ENCODE measurements at places on chromosomes 12 and 14.
A peak's percentile ranks its signal among the peaks of the same experiment; 100 is the strongest.

GRCh38 chr12:74846116-74846515 is 308.5 kb downstream of the ATXN7L3B start:
- no peak for DNase-seq

GRCh38 chr14:53767566-53767965 is 189.1 kb downstream of the BMP4 start:
- no peak for DNase-seq

- DNase-seq, result peak; percentile 56
These were observed 7.6 kb upstream of the PFDN5 start for GRCh38 chr12:53287741-53288216.

- DNase-seq, result no peak
These were observed 113.8 kb downstream of the BCL11B start for GRCh38 chr14:99158150-99158549.

GRCh38 chr12:92702754-92703679 is at the start of gene PLEKHG7:
PLEKHG7 (plus strand) TSS chr12:92702989; CDS start chr12:92706632, 3,643 bp downstream.
- DNase-seq, result no peak

DNA sequence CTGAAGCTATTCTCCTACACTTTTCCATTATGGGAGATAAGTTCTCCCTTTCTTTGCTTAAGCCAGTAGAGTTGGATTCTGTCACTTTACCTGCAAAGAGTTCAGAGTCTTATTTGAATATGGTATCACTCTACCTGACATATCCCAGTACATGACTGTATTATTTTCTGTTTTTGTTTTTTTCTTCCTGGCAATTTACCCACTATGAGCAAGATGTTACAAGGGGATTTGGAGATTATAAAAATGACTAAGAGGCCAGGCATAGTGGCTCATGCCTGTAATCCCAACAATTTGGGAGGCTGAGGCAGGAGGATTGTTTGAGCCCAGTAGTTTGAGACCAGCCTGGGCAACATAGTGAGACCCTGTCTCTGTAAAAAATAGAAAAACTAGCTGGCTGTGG is 46.4 kb upstream of the CHST11 start:
- DNase-seq, result no peak

DNA sequence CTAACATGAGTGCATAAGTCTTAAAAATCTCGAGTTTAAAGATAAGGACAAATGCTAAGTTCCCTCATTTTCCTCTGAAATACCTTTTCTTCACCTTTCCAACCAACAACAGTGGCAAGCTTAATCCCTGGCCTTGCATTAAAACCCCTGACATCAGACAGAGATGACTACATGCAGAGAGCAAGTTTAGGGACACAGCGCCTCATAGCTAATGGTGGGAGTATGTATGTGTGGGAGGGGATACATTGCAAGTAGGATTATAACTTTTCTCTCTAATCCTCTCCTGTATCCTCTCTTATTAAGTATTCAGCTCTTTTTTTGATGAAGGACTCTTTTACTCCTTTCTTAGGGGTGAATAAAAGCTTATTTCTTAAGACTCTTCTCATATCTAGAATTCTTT is 547.1 kb downstream of the CCER1 start:
- no peak for DNase-seq

DNA sequence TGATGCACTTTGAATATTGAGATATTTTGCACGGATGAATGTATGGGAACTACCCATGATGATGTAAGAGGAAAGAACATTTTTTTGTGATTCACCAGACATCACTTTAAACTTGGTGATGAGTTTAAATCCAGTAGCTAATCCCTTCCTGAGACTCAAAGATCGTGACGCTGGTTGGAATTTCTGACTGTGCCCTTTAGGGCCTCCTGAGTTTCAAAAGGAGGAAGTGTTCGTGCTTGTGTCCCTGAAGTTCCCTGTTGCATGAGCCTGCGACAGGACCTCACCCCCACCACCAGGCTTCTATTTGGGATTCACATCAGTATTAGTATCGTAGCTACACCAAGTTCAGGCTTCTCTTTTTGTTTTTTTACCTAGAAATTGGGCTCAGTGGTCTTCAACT is 18.6 kb upstream of the RIN3 start:
- DNase-seq, result no peak

DNA sequence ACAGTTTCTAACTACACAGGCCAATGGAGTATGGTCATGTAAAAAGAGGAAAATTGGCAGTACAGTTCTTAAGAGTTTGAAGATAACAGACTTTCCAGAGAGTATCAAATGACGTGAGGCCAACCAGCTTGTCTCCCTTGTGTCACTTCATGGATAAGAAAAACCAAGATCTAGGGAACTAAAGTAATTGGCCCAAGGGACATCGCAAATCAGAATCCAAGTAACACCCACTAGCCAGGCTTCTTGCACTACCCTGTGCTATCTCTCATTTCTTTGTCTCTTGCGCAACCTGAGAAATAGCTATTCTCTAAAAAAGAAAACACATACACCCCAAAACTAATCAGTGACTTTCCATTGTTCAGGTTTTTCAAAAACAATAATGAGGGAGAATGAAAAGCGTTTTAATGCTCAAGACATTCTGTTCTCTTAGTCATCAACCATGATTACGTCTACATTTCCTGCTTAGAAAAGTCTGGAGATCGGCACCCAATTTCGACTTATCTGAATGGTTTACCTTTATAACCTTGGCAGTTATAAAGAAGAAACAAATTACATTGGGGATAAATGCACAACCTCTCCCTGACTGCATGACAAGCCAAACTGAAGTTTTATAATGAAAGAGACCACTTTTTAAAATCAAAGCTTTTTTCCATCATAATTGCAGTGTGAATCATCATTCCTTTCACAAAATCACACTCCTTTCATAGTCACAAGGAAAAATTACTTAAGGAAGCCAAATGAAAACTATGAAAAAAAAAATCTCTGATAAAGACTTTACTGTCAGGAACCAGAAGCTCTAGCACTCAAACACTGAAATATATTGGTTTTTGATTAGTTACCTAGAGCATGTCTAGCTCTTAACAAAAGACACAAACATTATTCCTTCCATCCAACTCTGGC is 42.1 kb downstream of the TMTC1 start:
- no peak for DNase-seq
